CD4-positive, alpha-beta T cell treated with Interleukin-2 at 100 ng/mL for 4 hours (primary cell): ENCODE measurements at places on chromosomes 12 and 14.

- no peak for DNase-seq
Measured at GRCh38 chr12:67572492-67572891, 76.1 kb upstream of the DYRK2 start.

DNA sequence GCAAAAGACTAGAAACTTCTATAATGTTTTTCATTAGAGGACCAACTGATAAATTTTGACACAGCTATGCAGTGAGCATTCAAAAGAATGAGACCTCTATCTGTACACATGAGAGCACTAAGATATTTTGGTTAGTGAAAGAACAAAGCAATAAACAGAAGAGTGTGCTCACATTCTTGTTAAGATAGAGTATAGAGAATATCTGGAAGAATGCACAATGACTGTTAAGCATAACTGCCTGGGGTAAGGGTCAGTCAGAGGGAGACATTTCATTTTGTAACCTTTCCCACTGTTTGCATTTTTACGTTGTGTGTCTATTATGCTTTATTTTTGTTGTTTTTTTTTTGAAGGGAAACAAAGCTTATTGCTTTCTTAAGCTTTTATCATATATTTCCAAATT is 20.7 kb downstream of the KCNMB4 start:
- DNase-seq: no peak

DNA sequence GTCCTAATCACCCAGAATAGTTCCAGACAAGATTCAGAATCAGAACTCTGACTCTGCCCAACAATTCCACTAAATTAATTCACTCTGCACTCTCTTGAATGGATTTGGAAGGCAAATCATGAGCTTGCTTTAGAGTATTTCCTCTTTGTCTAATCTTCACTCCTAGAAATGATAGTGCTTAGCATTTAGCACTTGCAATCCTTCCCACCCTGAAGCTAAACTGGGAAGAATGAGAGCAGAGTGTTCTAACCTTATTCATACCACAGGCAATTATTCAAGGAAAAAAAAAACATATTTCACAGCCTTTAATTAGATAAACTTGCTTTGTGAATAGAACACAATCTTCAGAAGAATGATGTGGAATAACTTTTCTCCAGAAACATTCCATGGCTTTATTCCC is 264.6 kb downstream of the PAWR start:
- no peak for DNase-seq

DNA sequence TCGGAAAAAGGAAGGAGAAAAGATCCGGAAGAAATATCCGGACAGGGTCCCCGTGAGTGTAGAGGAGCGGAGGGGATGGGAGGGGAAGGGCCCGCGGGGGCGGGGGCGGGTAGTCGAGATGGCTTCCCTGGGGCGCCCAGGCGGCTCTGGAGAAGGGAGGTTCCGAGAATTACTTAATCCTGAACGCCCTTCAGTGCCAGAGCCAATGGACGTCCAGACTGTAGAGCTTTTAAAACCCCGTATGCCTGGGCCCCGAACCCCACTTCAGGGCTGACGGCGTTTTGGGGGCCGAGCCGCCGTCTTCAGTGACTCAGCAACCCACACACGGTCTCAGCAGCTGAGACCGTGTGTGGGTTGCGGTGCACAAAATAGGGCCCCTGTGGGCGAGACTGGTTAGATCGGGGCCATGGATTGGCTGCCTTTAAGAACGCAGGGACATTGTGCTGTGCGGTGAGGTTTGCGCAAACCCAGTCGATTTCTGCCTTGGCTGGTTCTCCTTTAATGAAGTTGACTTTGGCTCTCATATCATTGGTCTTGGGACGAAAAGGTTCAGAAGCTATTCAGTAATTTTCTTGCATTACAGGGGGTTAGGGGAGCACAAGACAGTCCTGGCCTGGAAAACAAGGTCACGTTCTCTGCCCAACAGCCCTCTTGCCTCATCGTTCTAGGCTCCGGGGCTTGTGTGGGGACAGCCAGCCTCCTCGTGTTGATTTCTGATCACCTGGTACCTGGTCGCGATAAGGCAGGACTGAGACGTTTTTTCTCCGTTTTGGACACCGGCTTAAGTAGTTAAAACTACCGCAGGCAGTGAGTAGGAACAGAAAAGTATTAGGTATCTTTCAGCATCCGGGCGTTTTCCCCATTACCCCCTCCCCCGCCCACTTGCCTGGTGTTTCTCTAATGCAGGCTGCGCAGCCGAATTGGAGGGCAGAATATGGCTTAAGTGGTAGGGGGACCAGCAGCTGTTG is 775 bp downstream of the GABARAPL1 start:
- peak; percentile 83 for DNase-seq

- no peak for DNase-seq
Measured at GRCh38 chr12:57213763-57214397, 2.7 kb upstream of the NXPH4 start.

DNA sequence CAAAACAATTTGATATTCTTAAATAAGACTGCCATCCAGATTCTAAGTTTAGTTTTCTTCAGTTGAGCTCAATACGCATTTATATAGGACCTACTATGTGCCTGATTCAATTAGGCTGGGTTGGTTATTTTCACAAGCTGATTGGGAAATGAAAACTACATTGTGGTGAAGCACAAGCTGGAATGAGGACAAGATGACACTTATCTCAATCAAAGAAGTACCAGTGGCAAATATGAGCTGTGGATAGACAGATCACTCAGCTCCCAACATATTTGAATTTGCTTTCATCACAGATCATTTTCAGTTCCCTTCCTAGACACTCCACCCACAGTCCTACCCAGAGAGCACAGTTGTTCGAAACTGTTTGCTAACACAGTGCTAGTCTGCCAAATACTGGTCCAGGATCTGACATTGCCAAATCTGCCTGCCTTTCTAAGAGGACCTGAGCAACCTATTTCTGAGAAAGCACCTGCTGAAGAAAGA is 74.7 kb downstream of the LLPH start:
- DNase-seq: no peak

- DNase-seq: no peak
Measured at GRCh38 chr14:50377550-50378085, 19.1 kb downstream of the CDKL1 start.

DNA sequence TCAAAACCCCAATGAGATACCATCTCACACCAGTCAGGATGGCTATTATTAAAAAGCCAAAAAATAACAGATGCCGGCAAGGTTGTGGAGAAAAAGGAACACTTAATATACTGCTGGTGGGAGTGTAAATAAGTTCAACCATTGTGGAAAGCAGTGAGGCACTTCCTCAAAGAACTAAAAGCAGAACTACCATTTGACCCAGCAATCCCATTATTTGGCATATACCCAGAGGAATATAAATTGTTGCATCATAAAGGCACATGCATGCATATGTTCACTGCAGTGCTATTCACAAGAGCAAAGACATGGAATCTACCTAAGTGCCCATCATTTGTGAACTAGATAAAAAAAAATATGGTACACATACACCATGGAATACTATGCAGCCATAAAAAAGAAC is 59.9 kb downstream of the MGST1 start:
- DNase-seq: no peak

DNA sequence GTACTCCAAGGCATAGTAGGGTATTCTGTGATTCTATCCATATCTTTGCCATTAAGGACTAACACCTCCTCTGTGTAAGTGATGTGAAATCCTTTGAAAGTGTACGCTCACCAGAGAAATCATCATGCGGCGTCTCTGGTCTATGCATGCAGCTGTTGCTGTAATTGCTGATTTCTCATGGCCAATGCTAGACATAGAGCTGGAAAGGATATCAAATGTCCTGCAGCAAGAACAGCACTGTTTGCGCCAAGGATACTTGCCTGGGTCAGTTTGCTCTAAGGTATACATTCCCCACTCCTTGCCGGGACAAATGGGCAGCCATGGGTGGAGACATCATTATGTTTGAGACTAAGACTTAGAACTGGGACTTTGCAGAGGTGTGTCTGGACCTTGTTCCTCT is 896.4 kb downstream of the BCL11B start:
- no peak for DNase-seq
